ENCODE measurements at places on chromosomes 2 and 18. TPM values are rescaled to one million over a fixed set of nuclear protein-coding genes. Genes with fewer than 3 reads are reported as not detected.

The TDRD15 gene
- total RNA-seq = not detected

The LRRC30 gene
- not detected for total RNA-seq

The NOTO gene
- not detected for total RNA-seq

The IL1RN gene
- total RNA-seq = 0.59 TPM

The CYP27A1 gene
- total RNA-seq = 5.2 TPM

The CRACDL gene
- total RNA-seq = 3.3 TPM

The DOCK10 gene
- total RNA-seq = 2.6 TPM

The KIAA2012 gene
- not detected for total RNA-seq

The ARL5A gene
- 60.9 TPM for total RNA-seq

The NYAP2 gene
- total RNA-seq = 0.05 TPM

The TUBA4B gene
- total RNA-seq = not detected

The PLCL1 gene
- 82.5 TPM for total RNA-seq

The ARHGAP15 gene
- total RNA-seq = 6.8 TPM

The RNU2-63P gene
- not detected for total RNA-seq

The NEU2 gene
- not detected for total RNA-seq

The MGAT4A gene
- total RNA-seq = 16.3 TPM

GRCh38 chr2:557635-558301 lies 119.4 kb downstream of the TMEM18 start:
- DNase-seq = no peak

DNA sequence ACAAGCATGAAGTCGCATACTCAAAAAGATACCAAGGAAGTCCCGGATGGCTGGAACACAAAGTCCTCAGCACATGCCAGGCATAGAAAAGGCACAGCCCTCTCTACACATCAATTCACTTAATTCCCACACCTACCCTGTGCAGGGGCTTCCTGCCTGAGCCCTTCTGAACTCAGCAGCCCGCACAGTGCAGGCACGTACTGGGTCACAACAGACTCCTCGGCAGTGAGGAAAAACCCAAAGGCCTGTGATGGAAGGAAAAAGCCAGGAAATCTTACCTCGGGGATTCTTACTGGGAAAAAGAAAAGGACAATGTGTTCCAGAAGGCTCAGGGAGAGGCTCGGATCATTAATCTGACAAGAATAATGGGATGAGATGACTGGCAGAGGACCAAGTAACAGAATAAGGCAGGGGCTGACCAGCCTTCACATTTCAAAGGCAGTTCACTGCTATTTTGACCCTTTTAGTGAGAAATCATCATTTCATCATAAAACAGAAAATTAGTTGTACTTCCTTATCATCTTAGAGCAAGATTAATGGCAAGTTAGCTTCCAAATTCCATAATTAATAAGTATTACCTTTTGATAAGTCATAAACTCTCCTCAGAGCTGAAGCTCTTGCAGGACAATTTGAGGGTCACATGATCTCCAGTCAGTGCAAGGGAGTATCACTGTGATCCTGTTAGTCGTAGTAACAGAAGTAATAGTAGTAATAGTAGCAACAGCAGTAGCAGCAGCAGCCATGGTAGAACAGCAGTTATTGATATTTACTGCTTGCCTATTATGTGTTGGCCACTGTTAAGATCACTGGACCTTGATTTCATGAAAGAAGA lies 87.4 kb downstream of the STK39 start:
- no peak for DNase-seq

DNA sequence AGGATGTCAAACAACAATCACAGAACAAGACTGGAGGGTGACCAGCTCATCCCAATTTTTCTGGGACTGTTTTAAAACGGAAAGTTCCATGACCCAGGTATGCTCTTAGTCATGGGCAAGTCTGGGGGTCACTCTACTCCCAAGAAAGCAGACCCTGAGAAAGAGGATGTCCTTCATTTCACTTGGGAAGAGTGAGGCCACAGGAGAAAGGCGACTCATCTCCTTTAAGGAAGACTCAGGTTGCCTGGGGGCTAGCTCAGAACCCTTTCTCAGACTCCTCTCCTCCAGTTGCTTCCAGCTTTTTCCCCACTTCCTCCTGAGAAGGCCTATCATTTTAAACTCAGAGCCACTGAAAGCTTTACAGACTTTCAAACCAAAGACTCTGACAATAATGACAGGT lies 9.3 kb downstream of the RNF152 start:
- DNase-seq = no peak

DNA sequence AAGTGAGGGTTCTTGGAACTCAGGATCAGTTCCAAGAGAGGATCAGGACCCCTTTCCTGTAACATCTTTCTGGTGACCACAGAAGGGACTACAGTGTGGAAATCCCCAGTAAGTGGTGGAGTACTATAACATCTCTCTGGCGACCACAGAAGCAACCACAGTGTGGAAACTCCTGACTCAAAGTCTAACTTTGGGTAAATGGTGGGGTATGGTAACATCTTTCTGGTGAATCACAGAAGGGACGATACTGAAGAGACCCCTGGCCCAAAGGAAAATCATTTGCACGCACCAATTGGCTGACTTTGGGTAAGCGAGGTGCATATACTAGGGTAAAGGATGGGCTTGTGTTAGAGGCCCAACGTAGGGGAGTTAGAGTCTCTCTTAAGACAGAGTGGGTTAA lies 56.3 kb upstream of the GULP1 start:
- no peak for DNase-seq

DNA sequence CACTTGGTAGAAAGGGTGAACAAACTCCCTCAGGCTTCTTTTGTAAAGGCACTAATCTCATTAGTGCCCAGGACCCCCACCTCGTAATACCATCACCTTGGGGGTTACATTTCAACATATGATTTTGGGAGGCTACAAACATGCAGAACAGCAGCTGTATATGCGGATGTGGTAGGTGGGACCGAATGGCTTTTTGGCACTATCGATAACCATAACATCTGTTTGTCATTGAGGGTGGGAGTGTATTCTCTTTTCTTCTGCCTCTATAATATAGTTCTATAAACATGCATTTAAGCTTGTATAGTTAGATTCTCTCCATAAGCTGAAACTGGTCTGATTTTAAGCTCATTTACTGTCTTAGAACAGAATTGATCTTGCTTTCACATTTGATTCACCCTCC lies 239.1 kb upstream of the BOD1L2 start:
- no peak for DNase-seq

- no peak for DNase-seq
Measured at GRCh38 chr2:227932403-227932802, 61.0 kb downstream of the DAW1 start.

GRCh38 chr2:17933256-17933655 lies 54.8 kb downstream of the KCNS3 start:
- no peak for DNase-seq

DNA sequence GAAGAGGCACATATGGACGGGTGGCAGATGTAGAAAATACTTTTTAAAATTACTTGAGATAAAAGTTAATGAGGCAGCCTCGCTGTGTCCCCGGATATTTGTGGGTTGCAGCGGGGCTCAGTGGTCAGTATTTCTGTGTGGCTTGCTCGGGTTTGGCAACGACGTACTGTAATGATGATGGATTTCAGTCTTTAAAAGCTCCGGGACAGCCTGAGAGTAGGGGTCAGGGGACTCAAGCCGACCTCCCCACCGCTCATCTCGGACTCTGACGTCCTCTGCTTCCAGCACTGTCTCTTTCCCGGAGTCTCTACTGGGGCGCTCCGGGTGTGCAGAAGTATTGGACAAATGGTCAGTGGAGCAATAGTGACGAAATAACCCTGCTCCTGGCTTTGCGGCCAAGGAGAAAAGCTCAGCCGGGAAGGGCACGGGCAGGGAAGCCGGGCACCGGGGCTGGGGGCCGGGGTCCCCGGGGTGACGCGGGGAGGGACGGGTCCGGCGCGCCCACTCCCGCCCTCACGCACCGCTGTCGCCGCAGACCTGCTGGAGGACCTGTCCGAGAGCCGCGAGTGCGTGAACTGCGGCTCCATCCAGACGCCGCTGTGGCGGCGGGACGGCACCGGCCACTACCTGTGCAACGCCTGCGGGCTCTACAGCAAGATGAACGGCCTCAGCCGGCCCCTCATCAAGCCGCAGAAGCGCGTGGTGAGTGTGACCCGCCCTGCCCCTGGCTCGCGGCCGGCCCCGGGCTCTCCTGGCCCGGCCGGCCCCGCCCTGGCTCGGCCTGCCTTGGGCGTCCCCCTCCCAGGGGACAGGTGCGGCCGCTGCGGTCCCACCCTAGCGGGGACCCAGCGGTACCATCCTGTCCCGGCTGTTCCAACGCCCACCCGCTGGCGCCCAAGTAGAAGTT lies 7.3 kb downstream of the GATA6 start:
- no peak for DNase-seq

GRCh38 chr18:42339372-42339771 lies 384.3 kb downstream of the PIK3C3 start:
- no peak for DNase-seq

DNA sequence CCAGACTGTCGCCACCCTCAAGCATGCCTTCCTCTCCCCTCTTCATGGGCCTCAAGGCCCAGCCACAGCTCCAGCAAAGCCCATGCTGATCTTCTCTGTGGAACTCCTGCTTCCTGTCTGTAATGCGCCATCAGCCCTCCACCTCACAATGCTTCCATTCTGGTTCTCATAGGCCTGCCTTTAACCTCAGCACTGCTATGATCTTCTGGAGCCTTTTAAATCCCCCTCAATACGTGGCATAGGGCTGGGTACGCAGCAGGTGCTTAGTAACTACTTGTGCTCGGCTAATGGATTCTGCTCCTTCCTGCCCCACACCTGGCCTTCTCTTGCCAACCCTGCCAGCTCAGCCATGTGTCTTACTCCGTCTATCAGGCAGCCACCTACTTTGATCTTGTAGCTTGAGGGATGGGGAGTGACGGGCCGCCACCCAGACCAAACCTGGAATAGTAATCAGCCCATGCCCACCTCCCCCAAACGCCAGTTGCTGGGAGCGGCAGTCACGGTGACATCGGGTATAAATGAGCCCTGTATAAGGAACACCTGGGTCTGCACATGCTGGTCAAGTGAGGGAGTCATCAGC lies 106.7 kb upstream of the MCFD2 start:
- DNase-seq = no peak

GRCh38 chr18:40292985-40293710 lies 1661.9 kb upstream of the PIK3C3 start:
- DNase-seq = no peak

DNA sequence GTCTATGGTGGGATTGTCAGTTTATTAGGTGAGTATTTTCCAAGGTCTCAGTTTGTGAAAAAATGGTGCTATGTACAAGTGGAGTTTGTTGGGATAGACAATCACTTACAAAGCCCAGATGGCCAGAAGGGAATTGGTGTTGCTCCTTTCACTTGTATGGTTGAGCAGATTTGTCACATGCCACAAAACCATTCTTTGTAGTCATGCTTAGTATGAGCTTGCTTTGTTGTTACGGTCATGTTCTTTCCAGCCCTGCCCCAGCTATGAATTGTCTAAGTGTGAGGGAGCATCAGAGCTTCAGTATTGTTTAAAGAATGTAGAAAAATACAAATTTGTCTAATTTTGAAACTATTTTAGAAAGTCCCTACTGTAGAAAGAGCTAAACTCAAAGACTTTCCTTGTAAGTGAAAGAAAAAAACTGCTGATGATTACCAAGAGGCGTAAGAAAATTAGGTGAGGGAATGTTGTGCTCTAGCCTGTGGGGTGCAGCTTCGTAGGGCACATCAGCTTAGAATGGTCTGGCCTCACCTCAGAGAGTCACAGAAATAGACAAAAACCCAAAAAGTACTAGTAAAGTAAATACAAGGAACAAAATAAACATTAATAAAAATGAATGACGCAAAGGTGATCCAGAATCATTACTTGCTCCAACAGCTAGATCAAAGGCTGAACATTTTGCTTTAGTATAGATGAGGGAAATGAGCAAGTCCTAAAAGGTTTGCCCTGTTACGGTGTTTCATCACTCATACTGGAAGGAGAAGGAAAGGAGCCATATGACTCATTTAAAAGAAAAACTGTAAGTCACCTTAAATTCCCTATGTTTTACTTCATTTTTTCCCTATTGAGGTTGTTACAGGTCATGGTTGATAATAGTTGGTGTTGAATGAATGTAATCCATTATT lies 9.2 kb downstream of the TGIF1 start:
- DNase-seq = no peak

DNA sequence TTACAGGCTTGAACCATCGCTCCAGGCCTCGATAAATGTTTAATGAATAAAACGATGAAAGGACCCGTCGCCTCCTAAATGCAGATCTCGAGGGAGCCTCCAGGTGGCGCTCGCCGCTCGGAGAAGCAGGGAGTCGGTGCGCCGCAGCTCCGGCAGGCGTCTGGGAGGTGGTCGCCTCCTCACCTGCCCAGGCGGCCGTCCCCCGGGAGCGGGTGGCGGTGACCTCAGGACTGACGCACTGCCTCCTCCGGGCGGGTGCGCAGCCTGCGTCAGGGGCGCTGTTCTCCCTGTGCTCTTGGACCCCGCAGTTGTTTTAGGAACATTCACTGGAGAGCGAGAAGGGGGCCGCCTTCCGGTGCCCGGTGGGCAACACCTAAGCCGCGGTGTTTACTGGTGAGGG lies 38.6 kb upstream of the POLE4 start:
- peak; percentile 87 for DNase-seq

DNA sequence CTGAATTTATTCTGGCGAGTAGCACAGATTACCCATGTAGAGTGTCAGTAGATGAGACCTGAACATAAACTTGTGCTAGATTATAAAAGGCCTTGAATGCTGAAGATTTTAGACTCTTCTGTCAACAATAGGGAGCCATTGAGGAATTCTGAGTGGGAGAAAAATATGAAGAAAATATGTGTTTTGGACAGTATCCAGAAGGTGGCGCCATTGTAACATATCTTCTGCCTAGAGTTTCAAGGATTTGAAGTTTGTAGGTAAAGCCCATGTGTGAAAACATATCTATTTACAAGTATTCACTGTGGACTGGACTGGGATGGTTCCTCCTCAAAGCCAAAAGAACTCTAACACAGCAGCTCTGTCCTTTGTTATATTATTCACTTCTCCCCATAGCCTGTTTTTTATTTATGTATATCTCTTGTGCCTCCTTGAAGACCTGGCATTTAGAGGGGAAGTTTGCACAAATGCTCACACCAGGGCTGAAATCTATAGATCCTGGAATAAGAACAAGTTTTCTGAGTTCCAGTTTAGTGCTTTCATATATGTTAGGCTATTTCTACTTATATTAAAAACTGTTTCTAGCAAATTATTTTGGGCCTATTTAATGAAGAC lies 124.9 kb downstream of the RDH14 start:
- no peak for DNase-seq

- no peak for DNase-seq
Measured at GRCh38 chr2:221569425-221569845, 2.7 kb downstream of the EPHA4 start.

DNA sequence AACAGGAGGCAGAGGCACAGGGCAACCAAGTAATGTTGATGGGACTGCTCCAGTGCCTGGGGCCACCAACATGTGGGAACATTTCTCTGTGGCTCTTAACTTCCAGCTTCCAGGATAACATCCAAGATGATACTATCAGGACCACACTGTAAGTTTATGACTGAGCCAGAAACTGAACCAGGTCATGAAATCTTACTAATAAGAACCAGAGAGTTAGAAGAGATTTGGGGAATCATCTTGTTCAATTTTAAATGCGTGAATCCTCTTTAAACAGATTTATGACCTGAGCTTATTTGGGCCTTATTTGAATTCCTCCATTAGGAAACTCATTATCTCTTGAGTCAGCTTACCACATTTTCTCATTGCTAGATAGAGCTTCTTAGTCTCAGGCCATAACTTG lies 45.0 kb downstream of the MAP2 start:
- DNase-seq = no peak

Data from cardiac septum (tissue), 1 donor.